ENCODE measurements at places on chromosomes 2 and 18. TPM values are rescaled to one million over a fixed set of nuclear protein-coding genes. Genes with fewer than 3 reads are reported as not detected.

GRCh38 chr2:169579044-169579443 lies 5.1 kb upstream of the PPIG start:
- no peaks in the 10 kb centered on the region for H3K36me3 ChIP-seq
- H3K27ac ChIP-seq, result no peak overlapping the region
- no peak overlapping the region for H3K4me3 ChIP-seq

- no peaks in the 10 kb centered on the region for H3K4me1 ChIP-seq
- DNase-seq, result peak; percentile 43
- H3K27ac ChIP-seq, result no peak overlapping the region
- H3K36me3 ChIP-seq, result no peaks in the 10 kb centered on the region
- H3K4me3 ChIP-seq, result no peak overlapping the region
- no peaks in the 10 kb centered on the region for H3K27me3 ChIP-seq
These were observed 185.9 kb downstream of the PDE1A start for GRCh38 chr2:182240862-182241371.

DNA sequence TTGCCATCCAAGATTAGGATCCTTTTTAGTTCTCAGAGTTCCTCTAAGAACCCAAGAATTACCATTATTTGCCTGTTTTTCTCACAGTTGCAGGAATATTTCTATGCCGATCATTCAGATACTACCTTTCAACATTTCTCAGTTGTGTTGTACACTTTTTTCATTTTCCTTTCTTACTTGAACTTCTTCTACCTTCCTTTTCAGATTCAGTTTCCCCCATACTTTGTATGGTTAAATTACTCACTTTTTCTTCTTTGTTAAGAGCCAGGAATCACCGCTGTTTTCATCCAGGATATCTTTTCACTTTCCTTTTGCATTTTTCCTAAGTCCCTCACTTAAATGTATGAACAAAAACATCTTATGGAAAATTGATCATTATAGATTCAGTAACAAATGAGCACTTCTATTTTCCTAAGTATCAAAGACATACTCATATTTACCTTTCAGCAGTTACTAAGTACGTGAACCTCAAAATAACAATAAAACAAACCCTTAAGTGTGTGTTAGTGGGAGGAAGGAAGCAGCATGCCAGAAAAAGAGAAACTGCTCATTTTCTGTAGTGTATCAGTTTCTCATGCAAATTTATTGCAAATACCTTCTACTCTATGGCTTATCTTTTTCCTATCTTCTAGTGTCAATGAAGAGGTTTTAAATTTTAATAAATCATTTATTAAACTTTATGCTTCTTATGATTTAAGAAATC lies 64.3 kb upstream of the STAT1 start:
- H3K27ac ChIP-seq, result no peak overlapping the region
- no peak for DNase-seq
- no peaks in the 10 kb centered on the region for H3K36me3 ChIP-seq
- no peaks in the 10 kb centered on the region for H3K27me3 ChIP-seq

- no peak overlapping the region for H3K4me3 ChIP-seq
- no peak for DNase-seq
- H3K27me3 ChIP-seq, result no peaks in the 10 kb centered on the region
- no peaks in the 10 kb centered on the region for H3K36me3 ChIP-seq
These were observed 487.0 kb downstream of the TNS1 start for GRCh38 chr2:217515615-217516309.

GRCh38 chr2:230905448-230906421 lies 19.3 kb downstream of the GPR55 start:
- no peaks in the 10 kb centered on the region for H3K27me3 ChIP-seq
- no peak overlapping the region for H3K4me3 ChIP-seq
- no peaks in the 10 kb centered on the region for H3K36me3 ChIP-seq
- H3K4me1 ChIP-seq, result no peaks in the 10 kb centered on the region
- no peak overlapping the region for H3K27ac ChIP-seq

DNA sequence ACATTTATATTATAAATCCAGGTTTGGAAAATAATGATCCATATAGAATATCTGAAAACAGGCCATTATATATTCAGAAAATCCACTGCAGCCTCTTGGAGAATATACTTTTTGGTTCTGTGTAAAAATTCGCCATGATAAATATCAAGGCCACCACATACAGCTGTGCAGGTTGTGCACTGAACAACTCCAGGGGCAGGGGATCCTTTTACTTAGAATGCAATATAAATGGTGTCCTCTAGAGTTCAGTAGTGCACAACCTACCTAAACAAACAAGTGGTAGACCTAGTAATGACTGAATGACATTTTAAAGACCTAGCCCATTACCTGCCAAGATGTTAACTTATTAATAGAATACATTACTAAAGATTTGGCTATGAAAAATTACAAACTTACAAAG lies 22.4 kb downstream of the MOGAT1 start:
- no peaks in the 10 kb centered on the region for H3K27me3 ChIP-seq
- no peaks in the 10 kb centered on the region for H3K36me3 ChIP-seq
- H3K4me1 ChIP-seq, result no peaks in the 10 kb centered on the region
- H3K27ac ChIP-seq, result no peak overlapping the region
- H3K4me3 ChIP-seq, result no peak overlapping the region

DNA sequence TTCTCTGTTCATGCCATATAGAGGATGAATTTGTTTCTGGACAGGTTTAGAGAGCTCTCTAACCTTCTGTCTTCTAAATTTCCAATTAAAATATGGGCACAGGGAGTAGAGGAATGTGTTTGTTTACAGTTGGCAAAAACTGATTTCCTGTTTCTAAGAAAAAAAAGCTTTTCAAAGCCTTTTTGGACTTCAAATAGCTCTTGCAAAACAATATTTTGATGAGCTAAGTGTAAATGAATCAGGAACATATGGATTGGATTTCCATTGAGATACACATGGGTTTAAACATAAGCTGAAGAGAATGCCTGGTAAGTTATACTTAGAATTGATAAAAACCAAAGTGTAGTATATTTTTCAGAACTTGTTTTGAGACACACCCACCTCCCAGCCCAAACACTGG lies 677.5 kb downstream of the NYAP2 start:
- H3K36me3 ChIP-seq, result no peaks in the 10 kb centered on the region
- DNase-seq, result no peak
- H3K4me1 ChIP-seq, result no peaks in the 10 kb centered on the region
- H3K27me3 ChIP-seq, result no peaks in the 10 kb centered on the region
- no peak overlapping the region for H3K4me3 ChIP-seq
- no peak overlapping the region for H3K27ac ChIP-seq

FLACC1 gene
- 0.91 TPM for total RNA-seq

CPO gene
- total RNA-seq, result not detected

DNA sequence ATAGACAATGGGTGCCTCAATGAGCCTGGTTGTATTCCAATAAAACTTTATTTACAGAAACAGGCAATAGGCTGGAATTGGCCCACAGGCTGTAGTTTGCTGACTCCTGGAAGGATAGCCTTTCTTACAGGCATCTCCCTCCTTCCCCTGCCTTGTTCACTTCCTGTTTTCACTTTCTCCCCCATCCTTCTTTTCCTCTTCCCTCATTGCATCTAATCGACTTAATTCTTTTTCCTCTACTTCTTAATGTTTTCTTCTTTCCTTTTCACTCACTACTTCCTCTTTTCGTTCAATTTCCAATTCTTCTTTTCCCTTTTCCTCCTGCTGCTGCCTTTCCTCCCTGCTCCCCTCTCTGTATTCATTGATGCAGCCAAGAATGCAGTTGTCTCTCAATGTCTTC lies 70.0 kb downstream of the ABCA12 start:
- H3K27ac ChIP-seq, result no peak overlapping the region
- H3K36me3 ChIP-seq, result no peaks in the 10 kb centered on the region
- H3K4me3 ChIP-seq, result no peak overlapping the region
- DNase-seq, result no peak

Measured in Caco-2 (cell line).